NCI-H1694 treated with DMSO at 0.1 percent for 48 hours (cell line): ENCODE measurements at places on chromosomes 6 and 20.

- DNase-seq, result no peak
These were observed 46.0 kb downstream of the RNF217 start for GRCh38 chr6:125008261-125008703.

DNA sequence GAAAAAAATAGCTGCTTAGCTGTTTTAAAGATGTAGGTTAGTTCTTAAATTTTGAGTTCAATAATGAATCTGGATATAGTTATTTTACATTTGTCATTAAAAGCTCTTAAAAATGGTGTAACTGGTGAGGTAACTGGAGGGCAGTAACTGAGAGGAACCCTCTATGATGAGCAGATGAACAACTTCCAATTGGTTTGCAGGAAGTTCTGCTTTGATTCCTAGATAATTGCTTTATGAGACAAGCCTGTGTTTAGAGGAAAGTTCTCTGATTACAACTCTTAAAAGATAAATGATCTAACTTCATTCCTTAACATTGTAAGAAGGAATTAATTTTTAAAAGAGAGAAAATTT, 8.5 kb downstream of the MYLIP start:
- no peak for DNase-seq

GRCh38 chr6:123117145-123117908, 121.3 kb downstream of the CLVS2 start:
- DNase-seq, result no peak

GRCh38 chr6:74455786-74456185, 750.1 kb downstream of the COL12A1 start:
- DNase-seq, result no peak

- no peak for DNase-seq
These were observed 37.5 kb upstream of the FUT9 start for GRCh38 chr6:95978230-95978629.

DNA sequence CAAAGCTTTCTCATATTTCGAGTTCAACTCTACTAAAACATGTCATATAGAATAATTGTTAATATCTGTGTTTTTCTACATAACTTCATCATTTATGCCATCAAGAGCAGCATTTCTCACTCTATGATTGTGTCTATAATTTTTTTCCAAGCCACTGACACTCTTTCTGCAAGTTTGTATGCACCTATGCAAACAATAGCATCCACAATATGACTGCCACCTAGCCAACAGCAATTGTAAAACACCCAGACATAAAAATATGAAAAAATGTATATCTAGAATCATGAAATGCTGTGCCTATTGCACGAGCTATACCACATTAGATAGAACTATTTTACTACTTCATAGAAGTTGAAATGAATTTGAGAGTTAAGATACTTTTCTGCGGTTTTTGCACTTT, 286.5 kb upstream of the MARCKS start:
- no peak for DNase-seq

DNA sequence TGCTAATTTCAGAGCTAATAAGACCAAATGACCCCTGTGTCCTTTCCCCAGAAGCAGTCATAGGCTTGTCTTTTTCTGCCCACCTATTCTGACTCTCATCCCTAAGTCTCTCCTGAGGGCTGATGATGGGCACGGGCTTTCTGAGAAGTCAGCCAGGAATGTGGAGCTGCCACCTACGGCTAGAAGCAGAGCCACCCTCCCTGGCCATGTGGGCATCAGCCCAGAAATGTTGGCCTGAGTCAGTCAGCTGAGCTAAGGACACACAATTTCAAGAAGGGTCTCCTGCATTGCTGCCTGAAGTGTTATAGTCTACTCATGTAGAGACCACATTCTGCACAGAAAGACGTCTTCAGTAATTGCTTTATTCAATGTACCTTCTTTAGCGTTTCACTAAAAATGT, 17.1 kb downstream of the MYLIP start:
- DNase-seq, result no peak

DNA sequence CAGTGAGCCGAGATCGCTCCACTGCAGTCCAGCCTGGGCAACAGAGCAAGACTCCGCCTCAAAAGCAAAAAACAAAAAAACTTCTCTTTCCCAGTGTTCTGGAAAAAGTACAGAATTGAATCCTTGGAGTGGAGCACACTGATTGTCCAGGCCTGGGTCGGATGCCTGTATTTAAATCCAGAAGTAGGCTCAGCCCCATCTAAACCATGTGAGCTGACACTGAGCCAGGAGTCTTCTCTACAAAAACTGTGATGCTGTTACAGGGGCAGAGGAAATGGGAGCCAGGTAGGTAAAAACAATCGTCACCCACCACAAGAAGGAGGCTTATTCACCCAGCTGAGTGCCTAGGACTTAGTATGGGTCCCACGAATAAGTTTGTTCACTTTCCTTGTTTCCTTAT, 43.0 kb upstream of the PTPN1 start:
- DNase-seq, result no peak

GRCh38 chr20:38873050-38873581, 53.1 kb upstream of the FAM83D start:
- DNase-seq, result no peak

- no peak for DNase-seq
These were observed 19.0 kb downstream of the DLL1 start for GRCh38 chr6:170271771-170272314.

DNA sequence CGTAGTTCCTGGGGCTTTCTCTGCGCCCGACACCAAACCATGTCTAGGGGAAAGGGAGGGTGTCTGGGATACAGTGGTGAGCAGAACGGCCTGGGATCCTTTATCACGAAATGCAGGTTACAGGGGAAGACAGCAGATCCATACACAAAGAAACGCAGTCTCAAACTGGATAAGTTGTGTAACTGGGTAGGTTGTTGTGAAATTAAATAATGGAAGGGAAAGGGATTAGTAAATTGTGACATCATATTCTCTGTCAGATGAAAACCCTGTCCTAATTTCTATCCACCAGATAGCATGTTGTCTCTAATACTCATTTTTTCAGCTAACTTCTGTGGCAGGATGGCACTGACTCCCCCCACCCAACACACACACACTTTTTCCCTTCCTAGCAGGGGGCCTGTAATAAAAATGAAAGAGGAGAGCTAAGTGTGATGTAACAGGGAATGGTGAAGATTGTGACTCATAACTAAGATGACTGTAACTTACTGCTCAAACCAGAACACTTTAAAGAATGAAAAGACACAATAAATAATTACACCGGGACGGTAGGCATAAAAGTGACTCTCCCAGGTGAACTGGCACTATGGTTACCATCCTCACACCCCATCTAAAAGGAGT, 769 bp upstream of the TRPC4AP start:
- DNase-seq, result no peak

GRCh38 chr6:157538168-157538567, 157.2 kb downstream of the ZDHHC14 start:
- no peak for DNase-seq

DNA sequence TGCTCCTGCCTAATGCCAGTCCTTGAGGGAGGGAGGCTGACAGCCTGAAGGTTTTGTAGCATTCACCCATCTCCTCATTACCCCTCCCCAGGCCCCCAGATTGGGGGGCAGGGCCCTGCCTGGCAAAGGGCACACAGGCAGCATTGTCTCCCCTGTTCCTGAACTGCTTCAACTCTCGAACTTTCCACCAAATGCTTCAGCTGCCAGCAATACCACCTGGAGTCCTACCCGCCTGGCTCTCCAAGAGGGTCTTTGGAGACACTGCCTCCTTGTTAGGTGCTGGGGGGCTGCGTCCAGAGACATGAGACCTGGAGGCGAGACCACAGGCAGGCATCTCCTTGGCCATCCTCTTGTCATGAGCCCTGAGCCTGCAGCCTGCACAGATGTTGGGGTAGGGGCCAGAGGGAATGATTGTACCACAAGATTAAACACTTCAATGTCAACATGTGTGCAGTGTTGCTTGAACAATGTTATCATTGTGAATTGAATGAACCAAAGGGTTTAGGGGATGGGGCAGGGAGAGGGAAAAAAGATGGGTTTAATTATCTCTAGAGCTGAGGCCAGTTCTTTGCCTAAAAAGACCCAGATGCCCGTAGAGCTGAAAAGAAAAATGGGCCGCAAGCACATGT, 25.0 kb downstream of the BMP7 start:
- no peak for DNase-seq
